T-helper 2 cell treated with Interferon-gamma antibody and Interleukin-4, amounts not matched to agents 5 μg/mL and 100 μg/mL, for 36 hours (primary cell): ENCODE measurements at places on chromosomes 1 and 21.

DNA sequence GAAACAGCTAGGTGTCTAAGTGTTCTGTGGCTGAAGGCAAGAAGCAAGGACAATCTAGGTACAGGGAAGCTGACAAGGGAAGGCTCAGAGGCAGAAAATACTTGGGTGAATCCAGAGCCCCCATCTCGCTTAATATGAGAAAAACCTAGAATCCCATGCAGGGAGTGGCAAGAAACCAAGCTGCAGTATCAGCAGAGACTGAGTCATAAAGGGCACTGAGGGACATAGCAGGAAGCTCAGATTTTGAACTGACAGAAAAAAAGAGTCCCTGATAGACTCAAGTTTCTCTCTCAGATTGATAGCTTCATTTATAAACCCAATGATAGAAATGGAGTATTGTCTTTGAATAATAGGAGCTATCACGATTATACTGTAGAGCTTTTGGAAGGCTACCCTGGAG lies 77.3 kb upstream of the KCNJ15 start:
- DNase-seq: no peak

- DNase-seq: peak; percentile 37
Observed at GRCh38 chr1:202805886-202806844, 2.1 kb downstream of the KDM5B start.

DNA sequence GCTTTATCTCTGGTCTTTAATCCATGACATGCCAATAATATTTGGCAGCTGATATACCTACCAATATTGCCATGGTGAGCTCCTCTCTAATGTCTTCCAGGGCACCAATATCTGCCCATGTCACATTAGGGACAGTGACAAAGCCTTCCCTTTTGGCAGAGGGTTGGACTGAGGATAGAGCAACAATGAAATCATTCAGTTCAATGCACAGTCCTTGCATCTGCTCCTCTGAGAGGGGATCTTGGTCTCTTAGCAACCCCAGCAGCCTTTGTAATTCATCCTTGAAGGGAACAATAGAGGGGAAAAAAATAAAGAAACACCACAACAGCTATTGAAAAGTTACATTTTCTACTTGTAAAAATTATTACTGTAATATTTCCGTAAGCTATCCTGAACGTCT lies 42.3 kb downstream of the NVL start:
- DNase-seq: no peak

DNA sequence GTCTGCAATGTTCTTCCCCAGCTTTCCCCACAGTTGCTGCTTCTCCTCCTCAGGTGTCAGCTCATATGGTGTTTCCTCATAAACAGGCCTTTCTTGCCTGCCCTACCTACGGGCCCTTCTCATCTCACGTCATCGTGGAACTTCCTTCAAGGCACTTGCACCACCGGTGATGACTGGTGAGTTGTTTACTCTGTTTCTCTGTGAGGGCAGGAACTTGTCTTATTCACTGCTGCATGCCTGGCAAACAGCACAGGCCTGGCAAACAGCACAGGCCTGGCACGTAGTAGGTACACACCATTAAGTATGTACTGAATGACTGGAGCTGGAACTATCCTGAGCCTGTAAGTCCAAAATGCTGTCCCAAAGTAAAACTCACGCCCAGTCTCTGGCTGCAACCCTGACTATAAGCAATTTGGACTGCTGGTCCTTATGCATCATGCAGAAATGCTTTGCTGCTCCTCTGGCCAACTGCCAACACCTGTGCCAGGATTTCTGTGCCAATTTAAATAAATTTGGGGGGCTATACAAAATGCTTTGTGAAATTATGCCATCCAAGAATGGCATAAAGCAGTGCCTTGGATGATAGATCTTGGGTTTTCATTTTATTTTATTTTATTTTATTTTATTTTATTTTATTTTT lies 25.7 kb downstream of the STK40 start:
- no peak for DNase-seq

- no peak for DNase-seq
Observed at GRCh38 chr1:27979151-27979858, 19.5 kb downstream of the XKR8 start.

- no peak for DNase-seq
Observed at GRCh38 chr1:116131866-116132605, 20.8 kb downstream of the MAB21L3 start.

DNA sequence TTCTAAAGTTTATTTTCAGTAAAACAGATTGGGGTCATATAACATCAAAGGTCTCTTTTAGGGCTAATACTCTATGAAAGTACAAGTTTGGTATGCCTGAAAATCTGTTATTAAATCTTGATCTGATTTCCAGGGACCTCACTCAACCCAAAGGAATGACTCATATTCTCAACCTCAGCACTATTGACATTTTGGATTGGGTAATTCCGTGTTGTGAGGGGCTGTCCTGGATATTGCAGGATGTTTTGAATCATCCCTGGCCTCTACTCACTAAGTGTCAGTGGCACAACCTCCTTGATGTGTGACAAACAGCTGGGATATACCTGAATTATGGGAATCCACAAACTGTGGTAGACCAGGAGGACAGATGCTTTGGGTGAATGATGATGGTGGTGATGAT lies 51.5 kb upstream of the CYP2J2 start:
- no peak for DNase-seq

DNA sequence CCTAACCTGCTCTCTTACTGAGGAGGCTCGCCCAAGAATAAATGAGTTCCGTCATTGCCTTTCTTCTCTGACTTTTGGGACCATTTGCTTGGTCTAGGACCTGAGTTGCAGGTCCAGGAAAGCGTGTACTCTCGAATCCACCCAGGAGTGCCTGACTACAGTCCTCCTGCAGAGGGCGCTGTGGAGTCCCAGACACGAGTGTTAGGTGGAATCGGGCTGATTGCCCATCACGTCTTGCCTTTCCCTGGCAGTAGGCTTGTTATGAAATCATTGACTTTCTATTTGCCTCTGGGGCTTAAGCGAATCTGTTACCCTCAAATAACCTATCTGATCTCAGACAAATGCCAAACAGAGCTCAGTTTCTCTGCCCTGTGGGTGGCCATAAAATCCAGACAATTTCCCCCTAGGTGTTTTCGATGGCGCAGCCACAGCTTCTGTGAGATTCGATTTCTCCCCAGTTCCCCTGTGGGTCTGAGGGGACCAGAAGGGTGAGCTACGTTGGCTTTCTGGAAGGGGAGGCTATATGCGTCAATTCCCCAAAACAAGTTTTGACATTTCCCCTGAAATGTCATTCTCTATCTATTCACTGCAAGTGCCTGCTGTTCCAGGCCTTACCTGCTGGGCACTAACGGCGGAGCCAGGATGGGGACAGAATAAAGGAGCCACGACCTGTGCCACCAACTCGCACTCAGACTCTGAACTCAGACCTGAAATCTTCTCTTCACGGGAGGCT lies at the start of gene IL20:
IL20 (plus strand) TSS at position 685 of the 733 bp plus-strand sequence. CDS start 230 bp downstream, outside the sequence.
- peak; percentile 73 for DNase-seq

DNA sequence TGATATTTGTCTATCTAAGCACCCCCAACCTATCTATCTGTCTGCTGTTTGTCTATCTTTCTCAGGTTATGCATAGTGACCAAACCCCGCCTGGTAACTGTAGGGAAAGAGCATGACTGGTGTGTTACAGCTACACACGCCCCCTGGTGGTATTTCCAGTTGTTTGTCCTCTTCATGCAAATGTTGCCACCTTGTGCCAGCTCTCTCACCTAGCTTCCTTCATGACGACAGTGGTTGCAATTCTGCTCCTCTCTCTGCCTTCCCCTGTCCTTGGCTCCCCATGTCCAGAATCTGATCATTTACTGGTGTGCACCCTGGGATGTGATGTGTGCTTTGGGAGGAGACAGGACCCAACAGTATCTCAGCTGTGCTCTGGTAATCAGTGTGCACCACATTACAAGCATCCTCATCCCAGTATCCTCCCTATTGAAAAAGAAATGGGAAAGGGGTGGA lies 8.1 kb upstream of the INKA2 start:
- DNase-seq: peak; percentile 67

DNA sequence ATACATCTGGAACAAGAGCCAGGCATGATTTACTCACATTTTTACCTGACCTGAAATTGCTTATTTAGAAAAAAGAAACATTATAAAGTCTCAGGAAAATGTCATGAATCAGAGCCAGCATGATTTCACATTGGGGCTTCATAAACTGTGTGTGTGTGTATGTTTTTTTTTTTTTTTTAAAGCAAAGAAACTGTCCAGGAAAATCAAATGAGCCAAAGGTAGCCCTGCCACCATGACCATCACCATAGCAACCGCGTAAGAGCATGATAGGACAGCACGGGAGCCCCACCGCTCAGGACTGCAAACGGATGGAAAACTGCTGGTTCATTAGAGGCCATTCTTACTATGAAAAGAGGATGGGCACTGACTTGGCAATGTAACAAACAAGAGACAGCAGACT lies 139.2 kb downstream of the NTMT2 start:
- DNase-seq: no peak

- peak; percentile 29 for DNase-seq
Observed at GRCh38 chr1:109793486-109794318, 30.0 kb upstream of the EPS8L3 start.

- no peak for DNase-seq
Observed at GRCh38 chr1:185300152-185300551, 16.9 kb downstream of the IVNS1ABP start.

DNA sequence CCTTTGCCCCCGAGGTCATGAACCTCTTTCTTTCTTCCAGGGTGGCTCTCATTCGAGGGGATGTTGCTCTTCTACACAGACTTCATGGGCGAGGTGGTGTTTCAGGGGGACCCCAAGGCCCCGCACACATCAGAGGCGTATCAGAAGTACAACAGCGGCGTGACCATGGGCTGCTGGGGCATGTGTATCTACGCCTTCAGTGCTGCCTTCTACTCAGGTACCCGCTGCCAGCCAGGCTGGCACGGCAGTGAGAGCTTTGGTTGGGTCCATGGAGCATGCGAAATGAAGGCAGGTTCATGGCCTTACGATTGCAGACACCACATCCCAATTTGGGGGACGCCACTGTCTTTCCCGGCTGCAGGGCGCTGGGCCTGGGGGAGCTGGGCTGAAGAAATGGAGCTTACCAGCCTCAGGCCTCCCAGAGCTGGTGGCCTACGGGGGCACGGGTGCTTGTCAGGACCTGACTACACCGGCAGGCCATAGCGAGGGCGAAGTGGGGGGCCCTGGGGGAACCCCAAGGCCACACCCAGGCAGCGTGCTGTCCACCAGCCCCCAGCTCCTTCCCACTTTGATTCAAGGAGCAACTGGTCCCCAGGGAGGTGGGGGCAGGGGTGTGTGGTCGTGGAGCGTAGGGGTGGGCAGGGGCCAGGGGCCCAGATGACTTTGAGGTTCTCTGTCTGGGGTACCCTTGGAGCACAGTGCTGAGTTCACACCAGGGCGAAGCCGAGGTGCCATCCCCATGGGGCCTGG lies 20.0 kb downstream of the SLC45A1 start:
- DNase-seq: no peak

DNA sequence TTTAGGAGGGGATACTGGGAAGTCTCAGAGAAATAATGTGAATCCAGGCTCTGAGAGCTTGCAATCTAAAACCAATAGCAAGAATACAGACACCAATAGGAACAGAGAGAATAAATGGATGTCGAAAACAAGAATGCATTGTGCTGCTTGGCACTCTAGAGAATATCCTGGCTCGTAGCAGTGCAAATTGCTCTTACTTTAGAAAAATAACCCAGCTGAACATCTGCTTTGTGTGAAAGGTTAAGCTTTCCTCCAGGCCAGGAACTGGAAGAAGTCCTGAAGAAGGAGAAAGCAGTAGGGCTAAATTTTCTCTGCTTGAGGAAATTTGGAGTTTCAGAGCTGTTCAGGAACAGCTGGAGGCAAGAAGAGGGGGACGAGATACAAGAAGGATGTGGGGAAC lies 382.3 kb downstream of the HHIPL2 start:
- no peak for DNase-seq

GRCh38 chr1:86305731-86306130 lies 90.4 kb downstream of the ODF2L start:
- no peak for DNase-seq

GRCh38 chr1:71049951-71050598 lies 2.5 kb upstream of the PTGER3 start:
- DNase-seq: no peak

DNA sequence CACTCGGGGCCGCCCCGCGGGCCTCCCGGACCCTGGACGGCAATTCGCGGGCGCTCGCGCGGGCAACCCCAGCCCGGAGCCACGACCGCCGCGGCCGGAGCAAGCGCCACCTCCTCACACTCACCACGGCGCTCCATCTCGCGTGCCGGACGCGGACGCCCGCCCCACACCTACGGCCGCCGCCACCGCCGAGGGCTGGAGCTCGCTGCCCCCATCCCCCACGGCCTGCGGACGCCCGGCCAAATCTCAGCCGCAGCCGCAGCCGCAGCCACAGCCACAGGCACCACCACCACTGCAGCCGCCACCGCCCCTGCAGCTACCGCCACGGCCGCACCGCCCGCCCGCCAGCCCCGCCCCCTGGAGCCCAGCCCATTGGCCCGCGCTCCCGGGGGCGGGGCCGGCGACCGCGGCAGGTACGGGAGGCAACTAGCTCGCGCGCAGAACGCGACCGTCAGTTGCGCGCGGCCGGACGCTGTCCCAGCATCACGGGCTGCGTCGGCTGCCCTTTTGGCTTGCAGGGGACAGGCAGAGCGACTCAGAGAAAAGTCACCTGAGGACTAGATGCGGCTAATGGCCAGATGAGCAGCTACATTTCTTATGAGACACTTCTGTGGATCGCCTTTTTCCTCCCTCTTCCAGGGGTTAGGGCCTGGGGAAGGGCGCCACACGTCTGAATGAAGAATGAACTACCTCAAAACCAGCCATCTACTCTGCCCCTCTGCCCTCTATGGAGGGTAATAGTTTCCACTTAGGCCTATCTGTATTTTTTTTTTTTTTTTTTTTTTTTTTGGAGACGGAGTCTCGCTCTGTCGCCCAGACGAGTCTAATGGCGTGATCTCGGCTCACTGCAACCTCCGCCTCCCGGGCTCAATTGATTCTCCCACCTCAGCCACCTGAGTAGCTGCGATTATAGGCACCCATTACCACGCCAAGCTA lies at the start of gene ARHGAP29:
ARHGAP29 (minus strand) TSS at position 294 of the 936 bp plus-strand sequence. CDS start 5,973 bp downstream, outside the sequence.
- DNase-seq: peak; percentile 52

- DNase-seq: no peak
Observed at GRCh38 chr1:211099393-211099792, 34.6 kb downstream of the KCNH1 start.

GRCh38 chr1:151511636-151512215 lies 539 bp downstream of the CGN start:
- DNase-seq: no peak

GRCh38 chr1:116242741-116243140 lies 130.3 kb upstream of the ATP1A1 start:
- DNase-seq: no peak

DNA sequence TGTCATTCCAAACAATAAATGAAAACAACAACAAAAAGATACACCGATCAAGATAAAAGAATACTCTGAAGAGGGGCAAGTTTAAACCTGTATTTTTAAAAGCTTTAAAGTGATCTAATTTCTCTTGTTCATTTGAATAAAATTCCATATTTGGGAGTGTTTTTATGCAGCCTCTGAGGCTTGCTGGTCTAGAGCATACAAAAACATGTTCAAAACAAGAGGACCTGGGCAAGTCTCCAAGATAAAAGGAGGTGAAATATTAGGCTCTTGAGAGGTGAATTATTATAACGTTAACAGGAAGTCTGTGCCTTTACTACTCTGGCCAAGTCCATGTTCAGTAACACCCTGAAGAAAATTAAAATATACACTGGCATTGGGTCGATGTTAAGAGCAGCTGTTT lies 20.1 kb downstream of the URB1 start:
- DNase-seq: no peak
